ENCODE measurements at places on chromosomes 12 and 14. TPM values are rescaled to one million over a fixed set of nuclear protein-coding genes. Genes with fewer than 3 reads are reported as not detected.

GRCh38 chr14:38524636-38525509 is 269.0 kb upstream of the CLEC14A start:
- H3K27me3 ChIP-seq, result no peaks in the 10 kb centered on the region
- H3K27ac ChIP-seq, result no peak overlapping the region
- no peak overlapping the region for H3K4me3 ChIP-seq
- no peak for DNase-seq
- no peaks in the 10 kb centered on the region for H3K4me1 ChIP-seq

DNA sequence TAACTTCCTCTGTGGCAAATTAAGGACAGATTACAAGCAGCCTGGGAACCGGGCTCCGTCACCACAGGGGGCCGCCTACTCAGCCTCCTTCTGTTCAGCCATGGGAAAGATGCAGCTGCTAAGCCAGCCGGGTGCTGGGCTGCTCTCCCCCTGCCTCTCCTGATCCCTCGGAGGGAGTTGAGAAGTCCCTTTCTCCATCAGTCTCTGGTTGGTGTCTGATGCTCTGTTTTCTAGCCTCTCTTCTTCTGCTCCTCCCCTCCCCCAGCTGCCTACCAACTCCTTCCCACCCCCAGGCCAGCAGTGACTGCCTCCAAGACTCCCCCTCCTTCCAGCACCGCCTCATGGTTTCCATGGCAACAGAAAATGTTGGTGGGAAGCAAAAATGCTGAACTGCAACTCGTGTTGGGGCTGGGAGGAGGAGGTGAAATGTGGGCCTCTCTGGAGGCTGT is 486.7 kb downstream of the APAF1 start:
- no peaks in the 10 kb centered on the region for H3K36me3 ChIP-seq
- no peak overlapping the region for H3K27ac ChIP-seq
- no peak for DNase-seq
- H3K4me1 ChIP-seq, result no peaks in the 10 kb centered on the region
- no peak overlapping the region for H3K4me3 ChIP-seq

DNA sequence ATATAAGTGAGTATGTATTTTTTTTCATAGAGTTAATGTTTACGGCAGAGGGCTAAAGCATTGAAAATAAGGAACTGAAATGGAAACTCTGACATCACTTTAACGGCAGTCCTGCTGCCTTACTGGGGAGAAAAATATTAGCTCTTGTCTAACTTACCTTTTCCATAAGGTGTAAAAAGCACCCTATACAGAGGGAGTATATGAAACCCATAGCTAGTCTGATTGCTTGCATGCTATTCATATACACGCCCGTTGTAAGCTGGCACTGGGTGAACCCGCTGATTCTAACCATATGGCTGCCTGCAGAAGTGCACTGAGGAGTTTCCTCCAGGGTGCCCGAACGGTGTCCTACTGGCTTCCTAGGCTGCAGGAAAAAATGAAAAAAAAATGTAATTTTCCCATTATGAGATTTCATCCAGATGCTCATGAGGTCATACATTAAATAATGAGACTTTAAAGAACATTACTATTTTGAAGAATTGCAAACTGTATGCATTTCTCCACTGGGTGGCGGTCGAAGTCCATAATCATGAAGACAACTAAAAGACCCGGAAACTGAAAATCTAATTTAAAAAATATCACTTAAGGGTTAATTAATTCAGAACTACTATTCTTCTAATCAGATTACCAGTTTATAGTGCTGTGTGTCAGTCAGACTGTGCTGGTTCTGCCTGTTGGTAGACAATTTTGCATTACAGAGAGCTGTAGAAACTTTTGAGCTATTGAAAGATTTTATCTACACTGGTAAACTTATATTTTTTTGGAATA is 144.7 kb downstream of the ALX1 start:
- no peak overlapping the region for H3K4me3 ChIP-seq
- no peaks in the 10 kb centered on the region for H3K4me1 ChIP-seq

- no peak overlapping the region for H3K27ac ChIP-seq
- H3K27me3 ChIP-seq, result no peaks in the 10 kb centered on the region
- no peak overlapping the region for H3K4me3 ChIP-seq
- peaks cover 4% of the 10 kb centered on the region for H3K4me1 ChIP-seq
Observed at GRCh38 chr14:89719366-89720075, 235.0 kb downstream of the EFCAB11 start.

The PLD4 gene
- not detected for total RNA-seq

DNA sequence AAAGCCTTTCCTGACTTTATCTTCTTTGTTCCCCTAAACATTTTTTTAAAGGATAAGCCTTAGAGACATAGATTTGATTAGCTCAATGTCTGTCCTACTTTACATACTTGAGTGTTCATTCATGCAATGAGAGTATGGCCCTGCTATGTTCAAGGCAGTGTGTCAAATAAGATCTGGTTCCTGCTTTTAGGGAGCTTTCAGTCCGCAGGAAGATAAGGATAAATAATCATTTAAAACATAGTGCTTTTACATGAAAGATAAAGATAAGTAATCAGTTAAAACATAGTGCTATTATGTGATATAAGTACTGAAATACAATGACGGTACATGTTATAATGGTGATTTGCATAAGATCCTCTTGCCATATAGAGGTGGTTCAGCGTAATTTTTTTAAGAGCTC is 378.3 kb upstream of the PRICKLE1 start:
- H3K27ac ChIP-seq, result no peak overlapping the region
- no peaks in the 10 kb centered on the region for H3K36me3 ChIP-seq
- no peak overlapping the region for H3K4me3 ChIP-seq
- no peaks in the 10 kb centered on the region for H3K4me1 ChIP-seq
- H3K27me3 ChIP-seq, result no peaks in the 10 kb centered on the region
- DNase-seq, result no peak

The CBLN3 gene
- total RNA-seq, result 3.5 TPM

GRCh38 chr12:113407931-113408600 is 4.4 kb upstream of the SDS start:
- H3K36me3 ChIP-seq, result no peaks in the 10 kb centered on the region
- peak; percentile 75 for DNase-seq
- no peaks in the 10 kb centered on the region for H3K27me3 ChIP-seq

All from osteoblast (primary cell).